ENCODE measurements at places on chromosomes 1 and 21.

GRCh38 chr21:35048706-35049617, at the start of gene RUNX1:
Gene RUNX1, minus strand, starts transcription at chr21:35049302.
- DNase-seq = no peak

DNA sequence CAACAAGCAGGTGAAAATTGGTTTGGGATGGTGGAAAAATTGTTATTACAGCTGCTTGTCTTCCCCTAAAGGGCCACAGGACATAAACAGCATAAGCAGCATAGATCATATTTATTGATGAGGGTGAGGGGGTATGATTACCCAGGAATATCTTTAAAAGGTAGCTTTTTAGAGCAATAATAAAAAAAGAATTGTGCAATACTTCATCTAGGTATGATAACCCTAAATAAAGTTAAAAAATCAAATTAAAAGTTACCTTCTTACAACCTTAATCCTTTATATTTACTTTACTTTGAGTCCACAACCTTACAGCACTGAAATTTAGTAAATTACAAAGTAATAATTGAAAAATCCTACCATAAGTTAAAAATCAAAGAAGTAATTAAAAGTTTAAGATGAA, 653.3 kb upstream of the RGS18 start:
- no peak for DNase-seq

- no peak for DNase-seq
These were observed 234.7 kb downstream of the TOMM20 start for GRCh38 chr1:234893725-234894630.

GRCh38 chr1:44777547-44777946, 2.2 kb downstream of the RPS8 start:
- DNase-seq = no peak
